ENCODE measurements at places on chromosomes 16 and 17.

GRCh38 chr16:78092758-78093157, 6.7 kb upstream of the WWOX start:
- no peak for DNase-seq

GRCh38 chr16:89099905-89100304, 6.3 kb downstream of the ACSF3 start:
- DNase-seq, result no peak

DNA sequence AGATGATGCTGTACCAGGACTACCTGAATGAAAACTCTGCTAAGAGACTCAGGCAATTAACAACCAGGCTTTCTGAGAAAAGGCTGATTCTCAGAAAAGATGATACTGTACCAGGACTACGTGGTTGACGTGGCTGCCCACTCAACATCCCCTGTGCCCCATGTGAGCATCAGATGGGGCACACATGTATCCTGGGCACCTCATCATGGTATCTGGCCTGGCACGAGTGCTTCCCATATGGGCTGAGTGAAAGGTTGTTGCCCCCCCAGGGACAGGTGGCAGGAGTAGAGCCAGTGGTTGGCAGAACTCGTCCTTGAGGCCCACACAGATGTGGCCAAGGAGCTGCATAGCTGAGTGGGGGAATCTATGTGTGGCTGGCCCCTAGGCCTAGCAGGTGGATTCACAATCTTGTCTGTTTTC, 3.5 kb upstream of the CES4A start:
- no peak for DNase-seq

DNA sequence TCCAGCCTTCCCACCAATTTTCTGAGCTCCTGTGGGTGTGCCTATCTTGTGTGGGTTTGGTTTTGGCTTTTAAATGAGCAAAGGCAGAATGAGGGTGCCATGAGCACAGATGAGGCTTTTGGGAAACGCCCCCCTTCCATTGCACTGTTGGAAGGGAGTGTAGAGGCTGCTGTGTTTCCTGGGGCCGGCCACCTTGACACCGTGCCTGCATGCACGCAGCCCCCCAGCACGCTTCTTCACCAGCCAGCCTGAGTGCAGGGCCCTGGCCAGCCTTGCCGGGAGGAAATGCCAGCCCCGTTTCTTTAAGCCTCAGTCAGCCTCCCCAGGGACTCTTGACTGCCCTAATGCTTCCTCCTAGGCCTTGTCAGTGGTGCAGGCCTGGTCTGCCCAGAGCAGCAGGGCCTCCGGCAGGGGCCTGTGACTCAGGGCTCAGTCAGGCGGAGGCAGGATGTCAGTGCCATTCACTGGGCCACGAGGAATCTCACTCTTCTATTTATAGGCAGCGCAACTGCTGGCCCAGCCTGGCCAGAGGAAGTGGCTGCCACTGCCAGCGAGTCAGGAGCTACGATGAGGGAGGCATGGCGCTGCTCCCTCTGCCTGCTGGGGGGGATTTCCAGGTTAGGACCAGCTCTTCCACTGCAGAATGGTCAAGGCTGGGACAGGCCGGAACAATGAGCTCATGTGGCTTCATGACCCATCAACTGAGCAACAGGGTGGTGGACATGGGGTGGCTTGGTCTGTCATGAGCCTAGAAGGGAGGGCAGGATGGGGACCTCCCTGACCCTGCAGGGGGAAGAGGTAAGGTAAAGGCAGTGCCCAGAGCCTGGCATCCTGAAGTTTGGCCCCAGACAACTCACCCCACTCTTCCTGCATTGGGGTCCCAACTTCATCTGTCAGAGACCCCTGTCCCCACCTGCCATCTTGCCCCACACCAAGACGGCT, 205.2 kb downstream of the RAB11FIP4 start:
- DNase-seq, result peak; percentile 96

GRCh38 chr16:86398622-86399021, 111.7 kb upstream of the FOXF1 start:
- no peak for DNase-seq

GRCh38 chr17:42683407-42684034, 1.2 kb downstream of the CNTNAP1 start:
- DNase-seq, result no peak

DNA sequence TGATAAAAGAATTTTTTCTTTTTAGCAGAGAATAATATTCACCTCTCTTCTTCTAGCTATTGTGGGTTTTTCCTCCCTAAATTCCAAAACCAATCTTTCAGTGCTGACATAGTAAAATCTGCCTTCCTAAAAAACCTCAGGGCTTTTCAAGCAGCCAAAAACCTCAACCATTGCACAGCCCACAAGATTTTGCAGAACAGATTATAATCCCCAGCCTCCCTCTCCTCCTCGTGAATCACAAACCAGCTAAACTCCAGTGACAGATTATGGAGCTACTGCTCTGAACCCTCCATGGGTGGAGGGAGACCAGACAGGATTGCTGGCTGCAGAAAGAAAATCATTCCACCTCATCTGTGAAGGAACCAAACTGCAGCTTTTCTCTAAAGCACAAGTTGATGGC, 341.6 kb downstream of the SOX9 start:
- DNase-seq, result no peak

- peak; percentile 13 for DNase-seq
Measured at GRCh38 chr16:70158261-70158939, 15.2 kb upstream of the CLEC18C start.

GRCh38 chr16:17467923-17468540, 2.7 kb downstream of the XYLT1 start:
- DNase-seq, result peak; percentile 75

DNA sequence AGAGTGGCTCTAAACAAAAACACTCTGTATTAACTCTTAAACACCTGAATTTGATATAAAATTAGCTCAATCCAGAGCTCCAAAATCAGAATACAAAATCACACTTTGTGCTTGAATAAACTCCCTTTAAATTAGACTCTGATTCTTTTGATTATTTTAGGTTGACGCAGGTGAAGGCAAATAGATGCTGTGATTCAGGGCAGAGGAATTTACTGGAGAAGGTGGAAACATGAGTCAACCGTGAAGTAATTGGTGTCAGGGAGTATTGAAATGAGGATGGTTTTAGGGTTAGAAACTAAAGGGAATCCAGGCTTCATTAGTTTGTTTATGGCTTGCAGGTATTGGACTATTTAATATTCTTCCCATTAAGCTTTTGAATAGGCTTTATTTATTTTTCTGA, 37.1 kb upstream of the TEKT1 start:
- DNase-seq, result no peak

GRCh38 chr17:45828171-45828570, 16.5 kb upstream of the SPPL2C start:
- no peak for DNase-seq

- DNase-seq, result peak; percentile 85
Measured at GRCh38 chr16:69105501-69106361, at the start of gene HAS3. HAS3 (plus strand) TSS chr16:69105653; CDS start chr16:69109396, 3,743 bp downstream.

DNA sequence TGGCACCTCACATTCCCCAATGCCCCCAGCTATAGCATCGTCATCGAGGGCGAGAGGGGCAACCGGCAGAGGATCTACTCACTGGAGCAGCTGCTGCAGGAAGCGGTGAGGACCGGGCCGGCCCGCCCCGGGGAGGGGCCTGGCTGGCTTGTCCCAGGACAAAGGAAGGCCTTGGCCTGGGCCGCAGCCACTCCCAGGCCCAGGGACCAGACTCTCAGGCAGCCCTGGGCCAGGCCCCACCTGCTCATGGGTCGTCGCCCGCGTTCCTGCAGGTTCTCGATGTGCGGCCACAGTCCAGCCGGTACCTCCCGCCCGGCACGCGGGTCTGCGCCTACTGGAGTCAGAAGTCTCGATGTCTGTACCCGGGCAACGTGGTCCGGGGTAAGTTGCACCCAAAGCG, 53.4 kb downstream of the ACTG1 start:
- DNase-seq, result no peak

GRCh38 chr17:82000803-82001570, 21.7 kb downstream of the CENPX start:
- DNase-seq, result no peak

DNA sequence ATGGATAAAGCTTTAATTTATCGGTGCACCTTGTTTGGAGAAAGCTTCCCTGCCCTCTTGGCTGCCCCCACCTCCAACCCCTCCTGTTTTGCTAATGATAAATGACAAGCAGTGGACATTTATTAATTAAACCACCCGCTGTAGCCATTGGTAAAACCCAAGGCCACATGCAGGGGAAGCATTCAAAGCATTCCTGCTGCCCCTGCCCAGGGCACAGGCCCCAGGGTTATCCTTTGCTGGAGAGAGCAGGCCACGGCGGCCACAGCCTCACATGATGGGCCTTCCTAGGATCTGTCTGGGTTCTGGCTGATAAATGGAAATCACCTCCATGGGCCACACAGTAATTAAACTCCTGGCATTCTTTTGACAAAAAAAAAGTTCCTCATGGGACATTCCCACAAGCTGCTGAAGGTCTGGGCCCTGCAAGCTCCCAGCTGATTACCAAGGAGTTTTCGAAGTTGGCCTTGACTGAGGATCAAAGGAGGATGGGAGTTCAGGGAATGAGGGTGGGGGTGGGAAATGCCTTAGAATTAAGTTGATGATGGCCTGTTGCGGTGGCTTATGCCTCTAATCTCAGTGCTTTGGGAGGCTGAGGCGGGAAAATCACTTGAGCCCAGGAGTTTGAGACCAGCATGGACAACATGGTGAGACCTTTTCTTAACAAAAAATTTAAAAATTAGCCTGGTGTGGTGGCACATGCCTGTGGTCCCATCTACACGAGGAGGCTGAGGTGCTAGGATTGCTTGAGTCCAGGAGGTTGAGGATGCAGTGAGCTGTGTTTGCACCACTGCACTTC, 35.5 kb downstream of the SOST start:
- no peak for DNase-seq

GRCh38 chr17:42233994-42234393, 39.7 kb upstream of the GHDC start:
- DNase-seq, result no peak

- peak; percentile 86 for DNase-seq
Measured at GRCh38 chr16:54936979-54937670, 6.5 kb downstream of the IRX5 start.

DNA sequence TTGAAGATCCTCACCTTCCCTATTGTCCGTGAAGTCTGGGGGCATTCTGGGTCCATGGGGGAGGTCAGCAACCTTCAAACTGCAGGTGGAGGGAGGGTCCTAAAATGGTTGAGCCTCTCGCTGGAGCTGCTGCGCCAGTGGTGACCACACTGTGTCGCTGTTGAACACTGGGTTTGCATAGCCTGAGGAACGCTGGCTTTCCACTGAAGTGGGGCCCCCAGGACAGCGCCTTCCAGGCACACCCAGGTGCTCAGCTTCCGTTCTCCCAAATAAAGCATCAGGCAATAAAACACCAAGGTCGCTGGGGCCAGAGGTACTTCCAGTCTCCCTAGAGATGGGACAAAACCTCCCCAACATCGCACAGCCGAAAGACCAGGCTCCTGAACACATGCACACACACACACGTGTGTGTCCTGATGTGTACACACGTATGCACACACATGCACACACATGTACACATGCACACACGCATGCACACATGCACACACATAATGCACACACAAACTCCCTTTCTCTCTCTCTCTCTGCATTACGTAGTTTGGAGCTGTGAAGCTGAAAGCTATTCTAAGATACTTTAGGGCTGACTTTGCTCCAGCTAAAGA, 120.6 kb downstream of the IRF8 start:
- no peak for DNase-seq

- peak; percentile 91 for DNase-seq
Measured at GRCh38 chr17:50482516-50482915, 3.9 kb downstream of the RSAD1 start.

DNA sequence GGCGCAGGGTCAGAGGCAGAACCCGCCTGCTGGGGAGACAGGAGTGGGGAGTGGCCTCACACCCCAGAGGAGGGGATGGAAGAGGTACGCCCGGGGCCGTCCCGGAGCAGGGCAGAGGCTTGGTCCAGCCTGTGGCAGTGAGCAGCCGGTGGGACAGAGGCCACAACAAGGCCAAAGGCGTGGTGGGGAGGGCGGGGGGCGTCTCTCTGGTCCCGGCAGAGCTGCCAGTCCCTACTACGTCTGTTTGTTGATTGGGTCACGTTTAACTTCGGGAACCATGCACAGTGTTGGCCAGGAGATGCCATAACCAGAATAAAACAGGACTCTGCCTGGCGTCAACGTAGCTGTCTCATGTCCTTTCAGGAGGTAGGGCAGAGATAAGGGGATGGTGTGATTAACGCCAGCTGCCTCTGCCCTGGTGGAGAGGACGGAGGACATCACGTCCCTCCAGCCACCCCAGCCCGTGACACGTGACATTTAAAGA, 192.8 kb downstream of the BANP start:
- DNase-seq, result no peak

GRCh38 chr16:62950351-62950750, 914.1 kb upstream of the CDH8 start:
- no peak for DNase-seq

GRCh38 chr17:58186591-58186990, 5.9 kb upstream of the EPX start:
- DNase-seq, result no peak

DNA sequence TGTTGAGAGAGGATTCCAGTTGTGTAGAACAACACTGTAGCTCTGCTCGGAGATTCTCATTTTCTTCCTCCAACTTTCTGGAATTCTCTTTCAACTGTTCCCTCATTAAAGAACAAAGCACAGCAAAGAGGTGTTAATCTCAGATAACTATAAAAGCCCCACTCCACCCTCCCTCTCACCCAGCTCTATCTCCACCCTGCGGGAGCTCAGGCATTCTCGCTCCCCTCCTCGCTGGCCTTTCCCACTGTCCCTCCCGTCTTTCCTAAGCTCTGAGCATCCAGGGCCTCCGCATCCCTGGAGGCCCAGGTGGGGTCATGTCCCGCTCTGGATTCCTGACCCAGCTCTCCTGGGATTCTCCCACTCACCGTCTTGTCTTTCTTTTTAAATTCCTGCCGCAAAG, 35.1 kb downstream of the DHX38 start:
- no peak for DNase-seq
